NCI-H774 (cell line): ENCODE measurements at places on chromosomes 1 and 21.
A peak's percentile ranks its signal among the peaks of the same experiment; 100 is the strongest.

- DNase-seq: no peak
Observed at GRCh38 chr1:117020526-117021156, 19.1 kb downstream of the CD101 start.

GRCh38 chr1:237249120-237249519 is 207.1 kb downstream of the RYR2 start:
- DNase-seq: no peak

- peak; percentile 31 for DNase-seq
Observed at GRCh38 chr1:6246497-6247467, 2.8 kb downstream of the HES3 start.

GRCh38 chr1:207866471-207867135 is 44.3 kb downstream of the CD34 start:
- DNase-seq: no peak

DNA sequence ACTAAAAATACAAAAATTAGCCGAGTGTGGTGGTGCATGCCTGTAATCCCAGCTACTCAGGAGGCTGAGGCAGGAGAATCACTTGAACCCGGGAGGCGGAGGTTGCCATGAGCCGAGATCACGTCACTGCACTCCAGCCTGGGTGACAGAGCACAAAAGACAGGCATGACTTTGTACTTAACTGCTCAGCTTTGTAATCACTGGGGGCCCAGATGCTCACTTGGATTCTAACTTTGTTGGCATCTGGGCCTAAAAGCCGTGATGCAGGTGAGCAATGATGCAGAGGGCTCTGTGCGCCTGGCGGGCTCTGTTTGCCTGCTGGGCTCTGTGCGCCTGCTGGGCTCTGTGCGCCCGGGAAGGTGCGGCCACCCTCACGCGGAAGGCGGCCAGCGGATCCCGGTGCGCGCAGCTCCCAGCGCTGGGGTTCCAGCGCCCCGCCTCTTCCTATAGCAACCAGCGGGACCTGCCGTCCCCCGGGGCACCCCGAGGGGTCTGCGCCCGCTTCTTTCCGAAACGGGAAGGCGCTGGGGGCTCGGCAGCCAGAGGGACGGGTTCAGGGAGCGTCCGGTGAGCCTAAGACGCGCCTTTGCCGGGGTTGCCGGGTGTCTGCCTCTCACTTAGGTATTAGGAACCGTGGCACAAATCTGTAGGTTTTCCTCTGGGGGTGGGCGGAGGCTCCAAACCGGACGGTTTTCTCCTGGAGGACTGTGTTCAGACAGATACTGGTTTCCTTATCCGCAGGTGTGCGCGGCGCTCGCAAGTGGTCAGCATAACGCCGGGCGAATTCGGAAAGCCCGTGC is 31.7 kb downstream of the PRMT2 start:
- DNase-seq: no peak

DNA sequence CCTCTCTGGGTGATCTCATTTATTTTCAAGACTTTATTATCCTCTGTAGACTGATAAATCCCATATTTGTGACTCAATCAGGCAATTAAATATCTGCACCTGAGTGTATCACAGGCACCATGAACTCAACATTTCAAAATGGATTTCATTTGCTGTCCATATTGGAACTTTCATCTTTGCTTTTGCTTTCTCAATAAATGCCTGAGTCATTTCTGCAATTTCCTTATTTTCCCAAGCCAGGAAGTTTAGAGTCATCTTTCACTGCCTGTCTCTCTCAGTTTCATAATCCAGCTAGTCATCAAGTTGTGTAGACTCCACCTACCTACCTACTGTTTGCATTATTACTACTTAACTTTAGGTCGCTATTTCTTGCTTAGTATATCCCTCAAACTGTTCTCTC is 540.9 kb downstream of the LMO4 start:
- DNase-seq: no peak

- DNase-seq: peak; percentile 81
Observed at GRCh38 chr1:23867895-23868556, at the start of gene FUCA1. FUCA1 (minus strand) TSS chr1:23868290; CDS start chr1:23868286, 4 bp downstream.

GRCh38 chr1:84386716-84387479 is 11.4 kb upstream of the DNASE2B start:
- peak; percentile 50 for DNase-seq

- no peak for DNase-seq
Observed at GRCh38 chr21:34690793-34691175, 22.0 kb downstream of the CLIC6 start.

GRCh38 chr1:229664133-229664689 is 38.2 kb downstream of the URB2 start:
- no peak for DNase-seq

GRCh38 chr21:34992736-34993398 is 56.2 kb downstream of the RUNX1 start:
- DNase-seq: no peak

GRCh38 chr21:14547834-14548513 is 1.9 kb upstream of the SAMSN1 start:
- DNase-seq: no peak

DNA sequence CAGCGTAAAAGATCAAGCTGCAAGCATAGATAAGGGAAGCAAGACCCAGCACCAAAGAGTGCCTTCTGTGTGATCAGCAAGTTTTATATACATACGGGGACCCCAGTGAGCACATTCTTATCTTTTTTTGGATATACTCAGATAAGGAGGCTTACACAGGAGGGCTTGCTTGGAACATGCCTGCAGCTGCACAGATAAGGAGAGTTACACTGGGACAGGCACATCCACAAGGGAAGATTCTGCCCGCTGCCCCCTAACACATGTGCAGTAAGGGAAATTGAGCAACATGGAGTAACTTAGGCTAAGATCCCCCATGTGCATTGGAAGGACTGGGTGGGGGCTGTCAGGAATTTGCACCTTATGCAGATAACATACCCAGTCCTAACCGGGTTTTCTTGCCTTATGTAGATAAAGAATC is 1334.8 kb downstream of the MRPL39 start:
- DNase-seq: no peak

- DNase-seq: no peak
Observed at GRCh38 chr1:197321811-197322210, 53.8 kb downstream of the CRB1 start.

GRCh38 chr1:119097380-119097779 is 43.1 kb downstream of the WARS2 start:
- DNase-seq: no peak

- DNase-seq: no peak
Observed at GRCh38 chr1:218865591-218865990, 308.1 kb upstream of the LYPLAL1 start.
